ENCODE measurements at places on chromosomes 7 and 10. TPM values are rescaled to one million over a fixed set of nuclear protein-coding genes. Genes with fewer than 3 reads are reported as not detected.

Gene ICA1
- 6.6 TPM for total RNA-seq

Gene RET
- 1.2 TPM for total RNA-seq

Gene SDK1
- total RNA-seq = 1.7 TPM

Gene ADIRF
- 72.5 TPM for total RNA-seq

Measured in tracheal epithelial cell (primary cell).